AG20443 (cell line): ENCODE measurements at places on chromosomes 1 and 21.

GRCh38 chr1:214198571-214198970 lies 82.4 kb upstream of the SMYD2 start:
- no peak for DNase-seq

DNA sequence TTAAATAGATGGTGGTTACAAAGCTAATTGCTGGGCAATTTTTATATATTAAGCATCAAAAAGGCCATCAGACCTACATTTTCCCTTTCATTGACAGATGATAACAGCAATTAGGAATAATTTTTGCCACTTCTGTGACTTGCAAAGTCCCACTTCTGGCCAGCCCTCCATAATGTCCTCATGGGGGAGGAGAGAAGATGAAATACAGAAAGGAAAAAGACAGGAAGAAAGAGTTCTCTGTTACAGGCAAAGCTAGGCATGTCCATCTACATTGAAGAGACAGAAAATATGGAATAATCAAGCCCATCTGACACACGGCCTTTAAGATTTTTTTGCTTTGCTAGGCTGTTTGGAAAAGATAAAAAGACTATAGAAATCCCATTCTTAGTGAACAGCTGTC lies 108.0 kb downstream of the ENAH start:
- DNase-seq = no peak

DNA sequence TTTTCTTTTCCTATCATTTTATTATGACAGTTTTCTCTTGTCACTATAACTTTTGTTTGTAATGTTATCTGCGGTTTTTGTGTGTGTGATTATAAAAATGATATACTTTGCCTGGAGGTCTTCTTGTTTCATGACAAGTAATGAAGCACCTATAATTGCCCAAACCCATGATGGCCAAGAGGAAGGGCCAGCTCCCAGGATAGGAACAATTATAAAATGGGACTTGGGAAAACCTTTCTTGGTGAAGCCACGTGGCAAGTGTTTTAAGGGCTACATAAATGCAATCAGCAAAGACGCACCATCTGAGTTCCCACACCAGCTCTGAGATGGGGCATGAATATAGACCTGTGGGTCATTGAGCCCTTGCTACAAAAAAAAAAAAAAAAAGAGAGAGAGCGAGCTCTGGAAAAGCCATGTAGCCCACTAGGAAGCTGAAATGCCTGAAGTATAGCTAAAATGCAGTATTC lies 462.6 kb upstream of the RUNX1 start:
- DNase-seq = no peak

- DNase-seq = no peak
Measured at GRCh38 chr1:215005078-215005477, 77.5 kb upstream of the KCNK2 start.

DNA sequence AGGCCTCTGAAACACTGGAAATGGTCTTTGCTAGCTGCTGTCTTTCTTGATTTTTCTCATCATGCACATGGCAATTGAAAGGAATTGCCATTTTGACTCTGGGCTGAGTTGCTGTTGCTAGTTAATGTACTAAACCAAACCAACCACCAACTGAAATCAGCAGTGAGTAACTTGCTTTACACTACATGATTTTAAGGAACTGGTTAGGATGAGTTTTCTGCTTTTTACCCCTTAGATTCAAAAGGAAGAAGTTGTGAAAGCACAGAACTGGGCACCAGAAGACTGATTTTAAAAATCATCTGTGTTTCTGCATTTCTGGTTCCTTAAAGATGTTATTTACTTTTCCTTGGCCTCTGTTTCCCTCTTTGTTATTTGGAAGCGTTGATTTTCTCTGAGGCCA lies 361.9 kb downstream of the HLX start:
- no peak for DNase-seq

DNA sequence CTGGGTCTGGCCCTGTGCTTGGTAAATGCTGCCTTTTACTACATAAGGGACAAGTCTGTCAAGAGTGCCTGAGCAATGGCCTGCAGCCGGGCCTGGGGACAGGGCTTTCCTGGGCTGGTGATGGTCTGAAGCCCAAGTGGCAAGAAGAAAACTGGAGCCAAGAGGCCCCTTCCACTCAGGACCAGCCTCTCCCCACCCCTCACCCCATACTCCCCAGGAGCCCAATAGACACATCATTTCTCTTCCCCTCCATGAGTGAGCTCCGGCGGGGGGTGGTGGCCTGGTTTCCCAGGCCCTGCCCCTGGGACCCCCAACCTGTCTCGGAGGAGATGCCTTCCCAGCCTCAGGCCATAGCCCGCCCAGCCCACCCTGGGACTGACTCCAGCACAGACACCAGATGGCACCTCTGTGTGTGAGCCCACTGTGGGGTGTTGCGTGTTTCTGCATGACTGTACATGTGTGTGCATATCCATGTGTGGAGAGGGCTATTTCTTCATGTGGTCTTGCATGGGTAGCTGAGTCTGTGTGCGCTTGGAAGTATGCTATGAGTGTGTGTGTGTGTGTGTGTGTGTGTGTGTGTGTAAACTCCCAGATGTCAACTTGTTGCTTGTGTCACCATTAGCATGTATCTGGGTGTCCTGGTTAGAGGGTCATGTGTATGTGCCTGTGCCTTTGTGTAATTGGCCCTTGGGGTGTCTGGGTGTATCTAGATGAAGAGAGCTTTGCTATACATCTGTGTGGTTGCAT lies 14.3 kb upstream of the LRP8 start:
- no peak for DNase-seq

DNA sequence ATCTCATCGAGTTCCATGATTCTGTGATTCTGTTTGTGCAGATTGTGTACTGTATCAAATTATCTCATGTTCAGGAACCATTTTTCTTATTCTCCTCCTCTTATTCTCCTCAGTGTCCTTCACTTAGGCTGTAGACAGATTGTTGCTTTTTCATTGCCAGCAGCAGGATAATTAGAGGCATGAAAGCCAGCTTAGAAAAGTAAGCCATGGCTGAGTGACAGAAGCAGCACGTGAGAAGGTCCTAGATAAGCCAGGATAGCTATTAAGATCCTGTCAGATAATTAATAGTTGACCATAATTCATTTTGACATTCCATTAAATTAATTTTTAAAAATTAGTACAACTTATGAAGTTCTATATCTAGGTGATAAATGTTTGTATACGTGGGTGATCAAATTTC lies 60.8 kb upstream of the PRKACB start:
- no peak for DNase-seq

GRCh38 chr1:25256578-25256965 lies 9.3 kb upstream of the RSRP1 start:
- DNase-seq = no peak
